ENCODE measurements at places on chromosomes 7 and 10.

GRCh38 chr7:140033036-140033435, 29.7 kb downstream of the PARP12 start:
- no peak for DNase-seq

DNA sequence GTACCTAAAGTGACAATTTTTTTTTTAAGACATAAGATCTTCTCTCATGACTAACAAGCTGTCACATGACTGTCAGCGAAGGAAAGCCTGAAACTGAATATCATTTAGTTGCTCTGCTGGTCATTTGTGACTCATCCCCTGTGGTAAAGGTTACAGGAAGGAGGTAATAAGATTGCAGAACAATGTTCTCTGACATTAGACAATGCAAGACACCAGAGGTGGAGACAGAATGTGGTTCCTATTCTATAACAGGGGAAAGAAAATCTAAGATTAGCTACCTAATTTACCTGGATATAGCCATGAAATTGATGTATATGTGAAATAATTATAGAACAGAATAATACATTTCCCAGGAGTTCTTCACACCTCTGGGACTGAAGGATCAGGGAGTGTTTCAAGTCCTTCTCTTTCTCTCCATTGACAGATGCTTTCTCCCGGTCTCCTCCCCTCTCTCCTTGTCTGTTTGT, 47.7 kb downstream of the LRGUK start:
- DNase-seq = no peak

DNA sequence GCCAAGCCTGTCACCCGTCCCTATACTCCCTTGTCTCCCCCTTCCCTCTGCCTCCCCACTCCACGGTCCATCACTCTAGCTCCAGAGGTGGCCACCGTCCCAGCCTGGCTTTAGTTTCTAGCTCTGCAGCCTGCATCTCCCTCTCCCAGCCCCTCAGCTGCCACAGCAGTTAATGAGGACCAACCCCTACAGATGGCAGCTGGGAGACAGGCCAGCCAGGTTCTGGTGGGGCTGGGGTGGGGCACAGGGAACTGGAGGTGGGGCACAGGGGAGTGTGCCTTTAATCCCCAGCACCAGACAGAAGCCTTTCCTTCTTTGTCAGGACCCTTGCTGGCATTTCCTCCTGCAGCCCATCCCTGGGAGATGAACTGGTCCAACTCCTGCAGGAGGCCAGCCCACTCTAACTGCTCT, 21.1 kb downstream of the UNC5B start:
- no peak for DNase-seq

DNA sequence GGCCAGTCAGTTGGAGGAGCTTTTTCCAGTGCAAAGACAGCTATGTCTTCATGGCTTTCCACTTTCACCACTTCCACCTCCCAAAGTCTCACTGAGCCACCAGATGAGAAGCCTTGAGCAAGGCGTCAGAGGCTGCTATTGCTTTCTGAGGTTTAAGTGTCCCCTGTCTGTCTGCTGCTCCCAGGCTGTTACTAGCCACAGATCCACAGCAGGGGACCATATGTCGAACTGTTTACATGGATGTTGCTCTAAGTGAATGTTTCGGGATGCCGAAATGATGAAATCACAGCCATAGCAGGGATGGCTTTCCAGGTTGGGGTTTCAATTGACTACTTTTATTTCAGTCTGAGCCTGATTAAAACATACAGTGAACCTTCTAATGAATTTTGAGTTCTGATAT, 88.5 kb downstream of the AVL9 start:
- no peak for DNase-seq

GRCh38 chr10:29420744-29421143, 131.9 kb downstream of the LYZL1 start:
- no peak for DNase-seq

DNA sequence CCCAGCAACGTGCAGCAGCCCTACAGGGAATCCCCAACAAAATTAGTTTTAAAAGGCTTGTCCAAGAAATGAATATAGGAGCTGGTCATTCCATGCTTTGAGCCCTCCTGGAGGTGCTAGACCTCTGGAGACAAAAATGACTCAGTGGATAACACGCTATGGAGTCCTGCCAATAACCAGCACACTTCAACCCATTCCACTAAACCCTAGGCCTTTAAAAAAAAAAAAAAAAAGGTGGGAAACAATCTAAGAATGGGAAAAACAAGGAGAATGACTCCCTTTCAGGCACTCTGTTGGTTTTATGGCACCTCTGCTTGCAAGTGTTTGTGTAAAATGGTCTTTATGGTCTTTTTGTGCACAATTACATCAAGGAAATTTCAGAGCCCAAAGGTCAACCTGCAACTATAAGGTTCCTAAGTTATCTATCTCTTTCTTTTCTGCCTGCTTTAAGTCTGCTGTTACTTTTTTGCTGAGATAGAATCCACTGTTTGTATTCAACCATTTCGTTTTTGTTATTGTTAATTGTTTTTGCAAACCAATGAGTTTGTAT, 21.3 kb downstream of the AVL9 start:
- no peak for DNase-seq

GRCh38 chr7:129197771-129198170, 9.3 kb downstream of the SMO start:
- DNase-seq = no peak

Data from caudate nucleus (tissue), 63 donors.